Activated T-helper 17 cell treated with anti-CD3 and anti-CD28 coated beads, Interleukin-2, amount 50 U/mL, for 72 hours (primary cell): ENCODE measurements at places on chromosomes 3 and 15. TPM values are rescaled to one million over a fixed set of nuclear protein-coding genes. Genes with fewer than 3 reads are reported as not detected.

- ATAC-seq = no peak
Measured at GRCh38 chr3:67176396-67176795, 178.3 kb downstream of the KBTBD8 start.

- ATAC-seq = no peak
Measured at GRCh38 chr3:14786369-14786768, 32.4 kb upstream of the FGD5 start.

- no peak for ATAC-seq
Measured at GRCh38 chr3:187212705-187213104, 15.4 kb downstream of the RTP1 start.

DNA sequence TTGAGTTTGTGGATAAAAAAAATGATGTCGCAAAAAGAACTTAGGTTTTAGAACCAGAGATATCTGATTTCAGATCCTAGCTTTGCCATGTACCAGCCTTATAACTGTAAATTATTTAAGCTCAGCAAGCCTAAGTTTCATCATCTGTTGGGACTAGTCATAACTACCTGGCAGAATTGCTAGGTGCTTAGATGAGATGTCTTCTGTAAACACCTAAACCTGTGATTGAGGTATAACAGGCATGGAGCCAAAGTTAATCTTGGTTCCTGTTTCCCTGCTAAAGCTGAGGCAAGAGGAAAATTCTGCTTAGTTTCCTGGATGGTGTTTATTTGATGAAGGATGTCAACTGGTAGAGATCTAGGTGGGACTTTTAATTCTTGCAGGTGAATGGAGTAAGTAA, 331.3 kb upstream of the RBMS3 start:
- ATAC-seq = no peak

DNA sequence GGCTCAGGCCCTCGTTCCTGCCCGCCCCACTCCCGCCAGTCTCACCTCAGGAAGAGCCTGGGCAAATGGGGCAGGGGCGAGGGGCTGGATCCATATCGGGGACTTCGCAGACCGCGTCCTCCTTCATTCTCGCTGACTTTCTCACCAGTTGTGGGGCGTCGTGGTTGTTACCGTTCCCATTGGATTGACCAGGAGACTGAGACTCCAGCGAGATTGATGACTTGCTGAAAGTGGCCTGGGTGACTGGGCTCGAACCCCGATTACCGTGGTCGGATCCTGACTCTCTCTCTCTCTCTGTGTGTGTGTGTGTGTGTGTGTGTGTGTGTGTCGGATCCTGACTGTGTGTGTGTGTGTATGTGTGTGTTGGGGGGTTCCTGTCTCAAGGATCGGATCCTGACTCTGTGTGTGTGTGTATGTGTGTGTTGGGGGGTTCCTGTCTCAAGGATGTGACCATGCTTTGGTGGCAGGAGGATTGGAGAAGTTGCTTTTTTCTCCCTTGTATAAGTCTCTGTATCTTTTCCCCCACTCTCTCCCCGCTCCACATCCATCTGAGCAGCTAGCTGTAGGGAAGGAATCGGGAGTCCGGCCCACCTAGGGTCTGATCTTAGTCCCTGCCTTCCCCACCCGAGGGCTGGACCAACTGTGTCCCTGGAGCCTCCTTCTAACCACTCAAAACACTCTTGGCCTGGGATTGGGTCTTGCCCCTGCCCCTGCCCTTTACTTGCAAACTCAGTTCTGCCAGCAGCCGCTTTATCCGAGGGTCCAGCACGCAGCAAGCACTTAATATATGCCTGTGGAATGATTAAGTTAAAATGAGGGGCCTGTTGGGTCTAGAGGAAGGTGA, 603 bp downstream of the PLEKHO2 start:
- no peak for ATAC-seq

- no peak for ATAC-seq
Measured at GRCh38 chr3:147620906-147621305, 211.7 kb downstream of the ZIC1 start.

- ATAC-seq = no peak
Measured at GRCh38 chr3:9499455-9500107, 54.0 kb downstream of the LHFPL4 start.

DNA sequence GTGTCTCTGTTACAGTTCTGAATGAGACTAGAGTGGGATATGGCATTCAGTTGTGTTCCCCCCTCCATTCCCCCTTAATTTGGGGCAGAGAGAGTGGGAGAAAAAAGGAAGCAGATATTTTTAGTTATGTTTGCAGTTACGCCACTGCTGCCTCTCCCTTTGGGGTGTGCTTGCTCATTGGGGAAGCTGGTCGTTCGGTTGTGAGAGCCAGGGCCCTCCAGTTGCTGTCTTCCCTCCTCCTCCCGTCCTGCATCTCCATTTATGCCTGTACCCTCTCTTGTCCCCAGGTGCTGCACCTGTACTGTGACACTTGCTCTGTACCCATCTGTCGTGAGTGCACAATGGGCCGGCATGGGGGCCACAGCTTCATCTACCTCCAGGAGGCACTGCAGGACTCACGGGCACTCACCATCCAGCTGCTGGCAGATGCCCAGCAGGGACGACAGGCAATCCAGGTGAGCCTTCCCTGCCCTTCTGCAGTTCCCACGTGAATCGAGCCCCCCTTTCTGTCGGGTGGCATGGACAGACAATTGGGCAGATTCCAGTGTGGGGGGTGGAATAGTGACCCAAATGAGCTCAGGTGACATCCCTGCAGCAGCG, 55.8 kb downstream of the TRIM71 start:
- no peak for ATAC-seq

GRCh38 chr3:42101048-42101447, 9.9 kb downstream of the TRAK1 start:
- no peak for ATAC-seq

GRCh38 chr15:91866971-91867372, 13.5 kb downstream of the SLCO3A1 start:
- no peak for ATAC-seq

DNA sequence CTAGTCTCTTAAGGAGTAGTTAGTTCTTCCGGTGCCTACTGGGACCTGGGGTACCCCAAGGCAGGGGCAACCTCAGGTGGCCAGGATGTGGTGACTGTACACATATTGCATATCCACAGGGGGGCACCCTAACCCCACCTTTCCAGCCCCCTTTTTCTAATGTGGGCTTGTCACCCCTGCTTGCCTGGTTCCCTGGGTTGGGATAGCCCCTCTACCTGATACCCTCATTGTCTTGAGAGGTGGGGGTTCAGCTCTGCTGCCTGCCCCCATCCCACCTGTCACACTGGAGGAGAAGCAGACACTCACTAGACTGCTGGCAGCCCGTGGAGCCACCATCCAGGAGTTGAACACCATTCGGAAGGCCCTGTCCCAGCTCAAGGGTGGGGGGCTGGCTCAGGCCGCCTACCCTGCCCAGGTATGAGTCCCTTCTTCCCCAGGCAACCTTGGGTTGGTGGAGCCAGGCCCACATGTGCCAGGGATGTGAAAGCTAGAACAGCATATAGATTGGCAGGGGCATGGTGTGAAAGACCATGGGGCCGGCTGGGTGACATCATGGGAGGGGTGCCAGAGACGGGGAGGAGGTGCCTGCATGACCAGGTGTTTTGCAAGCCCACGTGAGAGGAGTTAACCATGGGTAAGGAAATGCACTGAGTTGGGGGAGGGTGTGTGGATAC, 4.0 kb downstream of the GLYCTK start:
- ATAC-seq = no peak

DNA sequence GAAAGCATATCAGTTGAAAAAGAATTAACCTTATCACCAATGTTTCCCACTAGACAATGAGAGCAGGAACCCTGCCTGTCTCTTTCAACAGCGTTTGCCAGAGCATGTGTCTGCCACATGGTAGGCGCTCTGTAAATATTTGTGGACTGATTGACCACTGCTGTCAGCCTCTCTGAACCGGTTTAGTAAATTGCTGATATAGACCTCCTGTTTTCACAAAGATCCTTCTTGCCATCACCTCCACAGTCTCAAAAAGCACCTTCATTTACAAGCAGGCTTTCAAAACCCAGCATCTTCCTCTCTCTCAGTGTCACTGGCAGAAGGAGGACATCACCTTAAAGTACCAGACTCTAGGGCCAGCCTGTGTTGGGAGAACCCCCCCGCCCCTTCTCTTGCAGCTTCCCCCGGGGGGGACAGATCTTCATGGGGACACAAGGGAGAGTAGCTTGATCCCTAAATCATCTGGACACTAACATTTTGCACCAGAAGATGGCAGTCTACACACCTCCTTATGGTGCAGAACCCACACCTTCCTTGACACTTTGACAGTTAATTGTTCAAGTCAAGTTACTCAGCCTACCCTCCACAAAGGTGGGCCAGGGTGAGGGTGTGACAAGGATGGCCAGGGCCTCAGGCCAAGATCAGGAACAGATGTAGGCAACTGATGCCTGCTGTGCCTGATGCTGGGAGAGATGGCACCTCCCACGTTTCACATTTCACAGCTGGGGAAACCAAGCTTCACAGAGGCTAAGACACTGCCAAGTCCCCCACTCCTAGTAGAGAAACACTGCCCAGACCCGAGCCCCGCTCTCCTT, 37.8 kb upstream of the USP3 start:
- peak; percentile 68 for ATAC-seq

GRCh38 chr15:51121631-51122225, 27.0 kb upstream of the TNFAIP8L3 start:
- ATAC-seq = no peak

DNA sequence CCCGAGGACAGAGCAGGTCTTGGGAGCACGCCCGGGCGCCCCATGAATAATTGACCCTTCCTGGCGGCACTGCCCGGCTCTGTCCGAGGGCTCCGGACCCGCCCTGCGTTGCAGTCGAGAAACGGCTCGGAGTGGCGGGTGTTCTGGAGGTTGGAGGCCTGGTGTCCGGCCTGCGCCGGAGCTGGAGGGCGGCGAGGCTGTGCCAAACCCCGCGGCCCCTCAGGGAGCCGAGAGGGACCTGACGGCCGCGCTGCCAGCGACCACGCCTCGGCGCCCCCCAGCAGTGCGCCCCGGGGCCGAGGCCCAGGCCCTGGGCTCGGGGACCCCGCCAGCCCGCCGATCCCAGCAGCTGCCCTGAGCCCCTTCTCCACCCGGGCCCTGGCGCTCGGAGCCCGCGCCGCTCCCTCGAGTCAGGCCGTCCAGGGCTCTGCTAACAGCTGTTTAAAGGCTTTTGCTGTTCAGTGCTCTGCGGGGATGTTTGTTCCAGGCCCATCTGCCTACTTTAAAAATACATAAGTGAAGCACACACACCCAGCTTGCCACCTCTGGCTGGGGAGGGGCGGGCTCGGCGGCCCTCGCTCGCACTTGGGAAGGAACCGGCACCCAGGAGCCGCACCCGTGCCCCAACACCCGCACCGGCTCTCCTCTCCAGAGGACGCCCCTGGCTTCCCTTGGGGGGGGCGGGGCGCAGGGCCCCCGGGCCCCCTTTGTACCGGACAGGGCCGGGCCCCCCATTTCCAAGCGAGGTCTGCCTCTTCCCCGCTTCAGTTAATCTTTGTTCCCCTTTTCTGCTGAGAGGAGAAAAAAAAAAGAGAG, 730 bp upstream of the ZNF710 start:
- no peak for ATAC-seq

- ATAC-seq = peak; percentile 82
Measured at GRCh38 chr3:114285648-114286230, 8.1 kb upstream of the TIGIT start.

DNA sequence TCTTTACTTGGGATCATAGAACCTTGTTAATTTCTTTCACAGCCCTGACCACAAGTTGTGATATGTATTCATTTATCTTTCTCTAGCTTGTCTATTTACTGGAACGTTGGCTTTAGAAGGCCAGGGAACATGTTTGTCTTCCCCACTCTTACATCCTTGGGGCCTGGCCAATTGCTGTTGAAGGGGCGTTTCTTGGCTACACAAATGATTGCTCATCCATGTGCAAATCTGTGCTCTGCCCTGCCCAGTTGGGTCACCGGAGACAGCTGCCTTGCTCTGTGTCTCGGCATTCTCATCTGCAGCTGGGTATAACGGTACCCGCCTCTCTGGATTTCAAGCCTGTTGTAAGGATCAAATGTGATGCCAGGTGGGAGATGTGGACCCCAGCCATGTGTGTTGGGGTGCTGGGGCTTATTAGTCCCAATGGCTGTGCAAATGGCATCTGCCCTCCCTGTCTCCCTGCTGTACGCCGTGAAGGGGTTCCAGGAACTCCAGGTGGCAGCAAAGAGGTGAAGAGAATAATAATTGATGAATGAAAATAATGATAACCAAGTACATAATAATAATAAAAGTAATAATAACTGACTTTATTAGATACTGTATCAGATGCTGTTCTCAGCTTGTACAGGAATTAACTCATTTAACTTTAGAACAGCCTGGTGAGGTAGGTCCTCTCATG, 24.0 kb upstream of the TLE3 start:
- no peak for ATAC-seq

GRCh38 chr15:74228723-74229081, 7.4 kb upstream of the CCDC33 start:
- no peak for ATAC-seq

DNA sequence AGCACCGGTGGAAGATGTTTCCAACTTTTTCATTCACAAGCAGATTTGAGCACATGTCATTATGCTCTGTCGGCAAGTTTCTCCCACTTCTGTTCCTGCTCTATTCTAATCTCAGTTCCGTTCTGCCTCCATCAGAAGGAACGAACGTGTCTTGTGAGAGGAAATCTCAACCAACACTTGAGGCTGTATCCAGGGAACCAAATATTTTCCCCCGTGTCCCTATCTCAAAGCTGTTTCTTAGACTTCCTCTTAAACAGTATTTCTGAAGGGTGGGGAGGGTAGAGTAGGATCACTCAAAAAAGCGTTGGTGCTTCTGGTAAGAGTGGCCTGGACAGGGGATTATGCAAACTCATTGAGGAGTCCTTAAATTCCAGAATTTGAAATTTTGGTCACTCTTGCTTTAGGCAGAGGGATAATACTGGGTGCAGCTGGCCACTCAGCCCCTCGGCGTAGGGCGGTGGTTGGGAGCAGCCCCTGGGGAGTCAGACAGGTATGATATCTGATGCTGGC, 54.9 kb downstream of the FRMD4B start:
- no peak for ATAC-seq

- ATAC-seq = no peak
Measured at GRCh38 chr3:15420871-15421270, 6.5 kb downstream of the METTL6 start.

GRCh38 chr3:107416886-107417285, 39.6 kb downstream of the CCDC54 start:
- ATAC-seq = no peak

GRCh38 chr3:159620281-159620680, 368.4 kb upstream of the IL12A start:
- ATAC-seq = no peak

GRCh38 chr15:82263350-82263749, 732 bp downstream of the SAXO2 start:
- no peak for ATAC-seq

THAP10 gene
- total RNA-seq = 0.90 TPM

TJP1 gene
- not detected for total RNA-seq

ATP8B4 gene
- 20.0 TPM for total RNA-seq

MAPKBP1 gene
- total RNA-seq = 33.7 TPM

ATP1B3 gene
- 93.6 TPM for total RNA-seq

CCR8 gene
- 10.2 TPM for total RNA-seq

FAM107A gene
- total RNA-seq = not detected

SI gene
- not detected for total RNA-seq

RLBP1 gene
- total RNA-seq = not detected

RAB11A gene
- 143 TPM for total RNA-seq

DPPA2 gene
- not detected for total RNA-seq

WNT7A gene
- total RNA-seq = 0.11 TPM

CAV3 gene
- total RNA-seq = not detected

TRPM1 gene
- total RNA-seq = not detected
